ENCODE measurements at places on chromosomes 3 and 15.

DNA sequence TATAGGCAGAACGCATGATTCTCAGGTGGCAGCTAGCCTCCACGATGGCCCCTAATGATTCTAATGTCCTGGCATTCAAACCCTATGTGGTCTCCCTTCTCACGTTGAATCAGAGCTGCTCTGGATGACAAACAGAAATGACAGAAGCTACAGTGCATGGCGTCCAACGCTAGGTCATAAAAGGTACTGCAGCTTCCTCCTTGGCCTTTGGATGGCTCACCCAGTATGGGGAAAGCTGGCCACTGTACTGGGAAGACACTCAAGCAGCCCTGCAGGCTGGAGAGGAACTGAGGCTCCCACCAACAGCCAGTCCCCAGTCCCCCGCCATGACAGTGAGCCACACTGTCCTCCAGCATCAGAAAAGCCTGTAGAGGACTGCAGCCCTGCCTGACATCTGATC is 286.3 kb downstream of the FAM43A start:
- DNase-seq = no peak

DNA sequence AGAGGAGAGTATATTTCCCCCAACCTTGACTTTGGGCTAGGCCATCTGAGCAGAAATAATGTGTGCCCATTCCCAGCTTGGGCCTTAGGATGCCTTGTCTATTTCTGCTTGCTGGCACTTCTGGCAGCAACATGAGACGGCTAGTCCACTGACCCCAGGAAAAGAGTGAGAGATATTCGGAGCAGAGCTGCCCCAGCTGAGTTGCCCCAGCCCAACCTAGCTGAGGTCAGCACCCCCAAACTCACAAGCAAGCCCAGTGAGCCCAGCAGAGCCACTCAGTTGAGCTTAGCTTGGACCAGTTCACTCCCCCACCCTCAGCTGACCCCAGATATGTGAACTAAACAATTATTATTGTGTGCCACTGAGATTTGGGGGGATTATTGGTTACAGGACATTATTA is 20.2 kb downstream of the ITGA11 start:
- no peak for DNase-seq

- DNase-seq = no peak
Measured at GRCh38 chr3:170745211-170745718, 124.7 kb downstream of the RPL22L1 start.

GRCh38 chr3:38528457-38528856 is 32.3 kb downstream of the EXOG start:
- no peak for DNase-seq

GRCh38 chr3:4759689-4760312 is 219.4 kb upstream of the BHLHE40 start:
- DNase-seq = no peak

DNA sequence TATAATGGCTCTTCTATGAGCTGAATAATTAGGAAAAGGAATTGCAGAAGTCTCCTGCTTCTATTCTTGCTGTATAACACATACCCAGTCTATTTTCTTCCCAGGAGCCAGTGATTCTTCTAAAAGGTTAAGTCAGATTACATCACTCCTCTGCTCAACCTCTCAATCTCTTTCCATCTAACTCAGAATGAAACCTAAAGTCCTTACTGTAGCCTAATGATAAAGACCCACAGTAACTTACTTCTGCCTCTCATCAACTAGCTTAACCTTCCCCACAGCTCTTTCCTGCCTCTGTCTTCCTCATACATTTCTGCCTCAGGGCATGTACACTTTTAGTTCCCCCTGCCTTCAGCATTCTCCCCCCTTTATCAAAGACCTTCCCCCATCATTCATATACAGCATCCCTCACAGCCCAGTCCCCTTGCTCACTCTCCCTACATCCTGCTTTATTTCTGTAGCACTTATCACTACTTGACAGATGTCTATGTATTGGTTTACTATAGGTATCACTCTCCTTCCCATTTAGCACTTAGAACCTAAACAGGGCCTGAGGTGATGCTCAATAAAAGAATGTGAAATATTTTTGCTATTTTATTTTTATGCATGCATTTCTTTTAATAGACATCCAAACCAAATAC is 28.5 kb upstream of the CMTM6 start:
- DNase-seq = no peak

GRCh38 chr3:138227650-138228049 is 40.5 kb downstream of the ARMC8 start:
- DNase-seq = no peak

DNA sequence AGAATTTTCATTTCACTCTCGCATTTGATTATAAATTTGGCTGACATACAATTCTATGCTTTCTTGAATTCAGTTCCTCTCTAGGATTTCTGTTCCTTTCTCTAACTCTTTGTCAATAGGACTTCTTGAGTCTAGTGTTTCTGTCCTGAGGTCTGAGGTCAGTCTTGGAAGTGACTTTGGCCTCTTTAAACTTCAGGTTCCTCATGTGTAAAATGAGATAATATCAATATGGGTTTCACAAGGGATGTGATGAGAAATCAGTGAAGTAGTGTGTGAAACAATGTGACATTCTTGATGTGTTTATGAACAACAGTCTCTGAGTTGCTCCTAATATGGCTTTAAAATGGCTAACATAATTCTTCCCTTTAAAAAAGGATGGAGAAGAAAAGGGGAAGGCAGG is 92.2 kb downstream of the SV2B start:
- DNase-seq = no peak

GRCh38 chr3:124784686-124785382 is 54.6 kb downstream of the UMPS start:
- DNase-seq = no peak

DNA sequence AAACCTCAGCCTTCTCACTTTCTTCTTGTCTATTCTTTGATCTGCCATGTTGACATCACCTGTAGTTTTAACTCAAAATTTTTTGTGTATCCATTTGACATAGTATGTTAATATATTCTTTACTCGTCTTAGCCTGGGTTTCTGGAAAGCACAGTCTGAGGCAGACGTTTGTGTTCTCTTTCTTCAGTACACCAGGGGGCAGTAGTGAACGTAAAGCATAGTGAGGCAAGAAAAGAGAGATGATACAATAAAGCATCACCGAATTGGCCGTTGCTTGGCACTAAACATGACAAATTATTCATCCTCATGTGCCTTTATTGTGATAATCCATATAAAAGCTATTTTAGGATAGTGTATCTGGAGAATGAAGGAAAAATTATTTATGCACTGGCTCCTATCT is 141.0 kb upstream of the MYRIP start:
- no peak for DNase-seq

DNA sequence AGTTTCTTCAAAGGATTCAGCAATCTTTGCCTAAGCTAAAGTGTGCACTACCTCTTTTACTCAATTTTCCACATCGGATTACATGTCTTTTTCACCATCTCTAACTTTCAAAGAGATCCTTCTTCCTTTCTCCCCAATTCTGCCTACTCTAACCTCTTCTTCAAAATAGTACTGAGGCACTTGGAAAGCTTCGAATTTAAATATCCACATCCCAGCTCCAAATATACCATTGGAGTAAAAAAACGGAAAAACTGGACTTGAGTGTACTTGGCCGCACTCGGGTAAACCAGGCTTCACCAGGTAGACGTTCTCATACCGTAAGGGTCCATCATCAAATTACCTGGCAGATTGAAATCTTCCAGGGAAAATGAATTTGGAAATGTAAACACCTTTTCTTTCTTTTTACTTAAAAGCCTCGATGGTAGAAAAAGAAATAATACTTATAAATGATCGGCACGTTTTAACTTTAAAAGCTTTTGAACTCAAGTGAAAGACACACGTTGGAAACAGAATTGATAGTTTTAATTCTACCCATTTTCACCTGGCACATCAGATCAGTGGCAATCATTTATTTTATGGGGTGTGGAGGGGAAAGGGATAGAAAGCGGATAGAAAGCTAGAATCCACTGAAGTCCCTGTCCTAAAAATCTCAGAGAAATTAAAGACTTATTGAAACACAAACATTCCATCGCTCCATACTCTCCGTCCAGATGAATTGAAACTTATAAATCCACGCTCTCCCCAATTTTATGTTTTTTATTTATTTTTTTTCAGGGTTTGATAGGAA is 8.2 kb upstream of the MEIS2 start:
- DNase-seq = no peak

DNA sequence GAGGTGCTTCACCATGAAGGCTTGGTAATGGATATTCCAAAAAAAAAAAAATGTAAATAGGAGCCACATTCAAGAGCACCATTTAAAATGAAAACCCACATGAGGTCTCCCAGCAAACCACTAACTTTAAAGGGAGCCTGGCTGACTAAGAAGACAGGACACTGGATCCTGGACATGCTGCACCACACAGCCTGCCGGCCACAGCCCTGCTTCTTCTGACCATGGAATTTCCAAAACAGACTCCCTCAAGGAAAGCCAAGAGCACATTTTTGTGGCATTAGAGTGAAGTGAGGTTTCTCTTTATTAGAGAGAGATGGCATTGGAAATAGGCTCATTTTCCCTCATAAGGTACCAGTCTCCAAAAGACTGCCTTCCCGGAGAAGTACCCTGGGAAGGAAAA is 113.9 kb downstream of the RORA start:
- DNase-seq = no peak

GRCh38 chr3:197029511-197030167 is at the start of gene MELTF:
MELTF (minus strand) TSS chr3:197029817; CDS start chr3:197029702, 115 bp downstream.
- DNase-seq = peak; percentile 41

DNA sequence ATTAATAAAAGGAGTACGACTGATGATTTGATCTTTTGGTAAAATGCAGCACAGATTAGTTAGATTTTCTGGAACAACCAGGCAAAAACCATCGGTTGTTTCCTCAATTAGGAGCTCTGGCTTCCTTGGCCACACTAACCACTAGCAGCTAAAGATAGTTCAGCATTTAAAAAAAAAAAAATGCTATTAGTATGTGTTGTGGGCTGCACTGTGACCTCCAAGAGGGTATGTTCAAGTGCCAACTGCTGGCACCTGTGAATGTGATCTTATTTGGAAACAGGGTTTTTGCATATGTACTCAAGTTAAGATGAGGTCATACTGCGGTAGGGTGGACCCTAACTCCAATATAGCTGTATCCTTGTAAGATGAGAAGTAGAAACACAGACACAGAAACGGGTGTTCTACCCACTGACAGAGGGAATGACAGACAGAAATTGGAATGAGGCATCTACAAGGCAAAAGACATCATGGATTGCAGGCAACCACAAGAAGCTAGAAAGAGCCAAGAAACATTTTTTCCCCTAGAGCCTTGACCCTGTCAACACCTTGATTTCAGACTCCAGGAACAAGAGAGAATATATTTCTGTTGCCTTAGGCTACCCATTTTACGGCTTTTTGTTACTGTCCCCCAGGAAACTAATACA is 534.6 kb upstream of the ROBO2 start:
- no peak for DNase-seq

DNA sequence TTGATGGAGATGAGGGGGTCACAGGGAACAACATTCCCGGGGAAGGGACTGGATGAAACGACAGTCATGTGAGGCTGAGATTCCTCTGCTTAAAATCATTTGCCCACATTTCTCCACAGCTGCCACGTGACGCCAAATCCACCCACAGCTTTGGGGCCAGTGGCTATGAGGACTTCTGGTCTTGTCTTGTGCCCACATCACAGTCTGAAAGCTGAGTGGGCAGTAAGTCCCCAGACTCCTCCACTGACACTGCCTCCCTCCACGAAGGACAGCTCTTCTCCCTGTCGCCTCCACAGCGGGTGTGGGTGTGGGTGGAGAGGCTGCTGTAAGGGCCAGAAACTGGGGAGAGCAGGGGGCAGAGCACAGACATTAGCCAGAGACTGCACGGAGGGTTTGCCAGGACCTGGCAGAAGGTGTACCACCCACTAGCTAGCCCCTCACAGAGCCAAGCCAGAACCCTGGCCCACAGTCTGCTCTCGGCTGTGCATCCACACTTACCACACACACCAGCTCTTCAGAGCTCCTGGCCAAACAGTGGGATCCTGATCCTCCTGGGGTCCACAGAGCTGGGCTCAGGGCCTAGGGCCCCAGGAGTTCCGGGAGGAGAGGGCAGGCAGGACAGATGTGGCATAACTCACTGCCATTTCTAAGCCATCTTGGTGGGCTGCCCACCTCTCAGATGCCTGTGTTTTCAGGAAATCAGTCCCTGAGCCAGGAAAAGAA is 24.2 kb downstream of the RAB6B start:
- no peak for DNase-seq

DNA sequence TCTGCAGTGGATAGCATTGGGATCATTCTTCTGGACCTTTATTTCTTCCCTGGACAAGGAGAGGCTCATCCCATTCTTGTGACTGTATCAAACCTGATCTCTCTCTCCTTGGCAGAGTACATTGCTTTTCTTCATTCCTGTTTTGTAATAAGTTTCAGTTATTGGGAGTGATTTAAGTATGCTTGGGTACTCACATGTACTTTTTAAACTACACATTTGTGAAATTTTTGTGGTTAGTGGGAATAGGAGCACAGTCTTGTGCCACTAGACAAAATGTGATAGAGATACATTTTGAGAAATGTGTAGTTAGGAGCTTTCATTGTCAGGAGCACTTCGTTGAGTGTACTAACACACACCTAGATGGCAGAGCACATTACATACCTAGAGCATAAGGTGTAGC is 262.6 kb downstream of the C3orf38 start:
- no peak for DNase-seq
